ENCODE measurements at places on chromosomes 13 and 19.

DNA sequence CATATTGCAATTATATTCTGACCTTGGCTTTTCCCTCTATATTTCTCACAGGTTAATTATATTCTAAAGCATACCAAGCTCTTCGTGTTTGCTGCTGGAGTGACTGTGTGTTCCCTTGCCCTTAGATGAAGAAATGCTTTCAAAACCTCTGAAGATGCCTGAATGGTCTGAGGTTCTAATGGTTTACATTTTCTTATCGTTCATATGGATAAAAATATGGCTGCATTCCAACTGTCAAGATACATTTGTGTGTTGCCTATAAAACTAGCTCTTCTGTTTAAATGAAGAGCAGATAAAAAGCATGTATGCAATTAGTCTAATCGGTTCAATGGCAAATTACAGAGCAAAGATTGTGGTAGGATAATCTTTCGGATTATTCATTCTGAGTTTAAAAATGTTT, 68.4 kb upstream of the ANKRD10 start:
- no peak for DNase-seq

DNA sequence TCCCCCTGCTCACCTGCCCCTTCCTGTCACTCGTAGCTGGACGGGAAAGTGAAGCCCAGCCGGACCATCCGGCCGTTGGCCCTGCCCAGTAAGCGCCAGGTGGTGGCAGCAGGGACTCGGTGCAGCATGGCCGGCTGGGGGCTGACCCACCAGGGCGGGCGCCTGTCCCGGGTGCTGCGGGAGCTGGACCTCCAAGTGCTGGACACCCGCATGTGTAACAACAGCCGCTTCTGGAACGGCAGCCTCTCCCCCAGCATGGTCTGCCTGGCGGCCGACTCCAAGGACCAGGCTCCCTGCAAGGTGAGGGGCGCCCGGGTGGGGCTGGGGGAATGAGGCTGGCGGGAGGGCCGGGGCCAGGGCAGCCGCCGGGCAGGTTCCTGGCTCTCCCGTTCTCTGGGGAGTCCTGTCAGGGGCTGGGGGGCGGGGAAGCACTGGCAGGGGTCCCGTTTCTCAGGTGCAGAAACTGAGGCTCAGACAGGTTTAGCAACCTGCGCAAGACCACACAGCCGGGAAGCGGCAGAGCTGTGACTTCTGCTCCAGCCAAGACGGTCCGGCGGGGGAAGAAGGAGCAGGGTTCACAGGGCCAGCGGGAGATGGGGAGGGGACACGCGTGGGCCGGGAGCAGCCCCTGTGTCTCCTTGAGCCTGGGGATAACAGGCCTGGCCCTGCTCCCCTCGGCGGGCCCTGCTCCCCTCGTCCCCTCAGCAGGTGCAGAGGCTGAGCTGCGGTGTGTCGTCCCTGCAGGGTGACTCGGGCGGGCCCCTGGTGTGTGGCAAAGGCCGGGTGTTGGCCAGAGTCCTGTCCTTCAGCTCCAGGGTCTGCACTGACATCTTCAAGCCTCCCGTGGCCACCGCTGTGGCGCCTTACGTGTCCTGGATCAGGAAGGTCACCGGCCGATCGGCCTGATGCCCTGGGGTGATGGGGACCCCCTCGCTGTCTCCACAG, 5.3 kb downstream of the GZMM start:
- DNase-seq, result no peak

- DNase-seq, result no peak
These were observed 6.1 kb downstream of the KLK7 start for GRCh38 chr19:50977626-50978025.

DNA sequence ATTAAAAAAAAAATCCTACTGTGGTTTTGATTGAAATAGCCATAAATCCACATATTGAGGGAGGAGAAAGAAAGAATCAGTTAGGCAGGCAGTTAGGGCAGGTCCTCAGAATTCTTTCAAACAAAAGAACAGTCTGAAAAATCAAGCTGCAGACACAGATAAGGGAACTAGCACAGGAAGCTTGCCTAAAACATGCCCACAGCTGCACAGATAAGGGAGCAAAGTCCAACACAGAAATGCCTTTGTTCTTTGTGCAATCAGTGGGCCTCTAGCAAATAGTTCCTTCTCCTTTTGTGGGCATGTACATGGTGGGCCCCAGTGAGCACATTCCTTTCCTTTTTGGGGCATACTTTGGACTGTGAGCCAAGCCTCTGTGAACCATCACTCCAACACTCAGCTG, 42.7 kb downstream of the UTP14C start:
- no peak for DNase-seq

DNA sequence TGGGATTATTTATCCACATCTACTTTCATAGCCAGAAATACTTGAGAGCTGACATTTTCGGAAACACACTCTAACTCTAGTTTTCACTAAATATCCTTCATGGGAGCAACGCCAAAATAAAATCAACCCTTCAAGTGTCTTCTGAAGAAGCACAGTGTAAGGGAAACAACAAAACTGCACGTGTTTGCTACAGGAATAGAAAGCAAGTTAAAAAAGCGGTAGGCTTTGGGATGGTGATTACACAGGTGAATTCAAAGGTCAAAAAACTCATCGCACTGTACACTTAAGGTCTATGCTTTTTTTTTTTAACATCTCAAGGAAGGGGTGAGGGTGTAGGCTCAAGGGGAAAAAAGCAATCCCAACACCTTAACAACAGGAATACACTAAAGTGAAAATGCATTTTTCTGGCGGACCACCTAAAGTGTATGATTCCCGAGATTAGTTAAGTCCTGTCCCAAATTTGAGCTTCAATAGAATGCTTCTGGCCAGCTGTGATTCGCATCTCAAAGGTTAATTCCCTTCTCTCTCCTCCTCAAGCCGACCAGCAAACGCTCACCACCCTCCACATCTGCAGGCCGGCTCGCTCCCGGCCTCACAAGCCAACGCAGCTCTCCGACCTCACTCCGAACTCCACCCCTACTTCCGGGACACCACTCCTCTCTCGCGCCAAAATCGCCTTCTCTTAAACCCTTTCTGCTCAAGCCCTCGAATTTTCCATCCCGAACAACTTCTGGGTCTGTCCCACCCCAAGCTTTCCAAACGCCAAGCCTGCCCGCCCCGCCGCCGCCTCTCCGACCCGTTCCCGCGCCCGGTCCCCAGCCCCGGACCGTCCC, 1.1 kb downstream of the ARGLU1 start:
- DNase-seq, result peak; percentile 10

Measured in stimulated activated CD8-positive, alpha-beta memory T cell treated with anti-CD3 and anti-CD28 coated beads, Interleukin-12 subunit alpha, Interleukin-12 subunit beta, amount 100 ng/mL, for 4 hours (primary cell).